Common myeloid progenitor, CD34-positive (primary cell): ENCODE measurements at places on chromosomes 2 and 18.

- no peak for DNase-seq
Measured at GRCh38 chr2:220499225-220499624, 871.8 kb downstream of the SLC4A3 start.

DNA sequence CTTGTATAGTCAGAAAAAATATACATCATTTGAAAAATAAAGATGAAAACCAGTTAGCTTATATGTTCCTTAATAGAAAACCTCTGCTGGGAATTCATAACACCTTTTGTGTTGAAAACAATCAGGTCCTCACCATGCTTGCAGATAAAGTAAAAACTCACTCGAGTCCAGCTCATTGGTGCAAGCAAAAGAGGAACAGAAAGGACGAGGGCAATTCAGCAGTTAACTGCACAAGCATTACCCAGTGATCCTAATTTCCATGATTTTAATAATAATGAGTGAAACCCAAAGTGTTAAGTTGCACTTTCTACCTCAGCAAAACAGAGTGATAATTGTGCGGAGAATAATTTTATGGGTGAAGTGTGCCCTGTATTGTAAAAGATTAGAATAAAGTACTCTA, 839.9 kb downstream of the BCL11A start:
- no peak for DNase-seq

DNA sequence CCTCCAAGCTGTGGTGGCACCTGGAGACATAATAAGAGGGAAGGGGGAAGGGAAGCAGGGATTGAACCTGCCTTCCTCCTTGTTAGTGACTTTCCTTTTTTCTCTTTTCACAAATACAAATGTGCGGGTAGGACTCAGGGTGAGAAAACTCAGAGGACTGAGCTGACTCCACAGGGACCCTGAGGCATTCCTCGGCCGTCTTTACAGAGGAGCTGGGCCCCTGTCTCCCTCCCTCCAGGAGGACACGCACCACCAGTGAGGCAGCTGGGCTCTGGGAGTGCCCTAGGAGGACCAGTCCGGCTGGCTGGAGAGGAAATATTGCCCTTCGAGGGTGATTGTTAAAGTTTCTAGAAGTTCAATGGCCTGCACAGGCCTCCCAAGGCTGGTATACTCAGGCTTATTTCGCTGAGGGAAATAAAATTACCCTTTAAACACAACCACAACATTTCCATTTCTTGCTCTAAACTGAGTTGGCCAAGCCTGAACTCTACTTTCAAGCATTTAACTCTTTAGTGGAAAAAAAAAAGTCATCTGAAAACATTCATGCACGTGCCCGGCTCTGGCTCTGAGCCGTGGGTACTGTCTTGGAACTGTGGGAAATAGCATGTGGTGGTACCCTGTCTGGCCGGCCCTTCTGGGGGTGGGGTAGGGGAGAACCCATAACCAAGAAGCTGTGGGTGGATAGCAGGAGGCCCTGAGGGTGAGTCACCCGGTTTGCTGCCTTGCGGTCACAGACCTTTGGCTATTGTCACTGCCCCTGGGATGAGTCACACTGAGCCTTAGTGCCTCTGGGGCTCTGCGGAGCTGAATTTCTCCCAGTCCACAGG, 116.0 kb downstream of the COPS8 start:
- DNase-seq, result peak; percentile 1

DNA sequence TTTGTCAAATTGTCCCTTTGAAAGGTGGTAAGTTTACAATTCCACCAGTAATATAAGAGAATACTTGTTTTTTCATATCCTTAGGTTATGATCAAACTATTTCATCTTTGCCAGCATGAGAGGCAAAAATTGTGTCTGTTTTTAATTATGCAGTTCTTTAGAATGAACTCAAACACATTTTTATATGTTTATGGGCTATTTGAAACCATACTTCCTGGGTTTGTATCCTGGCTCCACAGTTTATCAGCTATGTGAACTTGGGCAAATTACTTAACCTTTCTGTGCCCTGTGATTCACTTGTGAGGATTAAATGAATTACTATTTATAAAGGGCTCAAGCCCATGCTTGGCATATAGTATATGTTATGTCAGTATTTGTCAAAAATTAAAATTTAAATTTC, 109.4 kb downstream of the TANC1 start:
- DNase-seq, result no peak
